ENCODE measurements at places on chromosomes 7 and 10.

DNA sequence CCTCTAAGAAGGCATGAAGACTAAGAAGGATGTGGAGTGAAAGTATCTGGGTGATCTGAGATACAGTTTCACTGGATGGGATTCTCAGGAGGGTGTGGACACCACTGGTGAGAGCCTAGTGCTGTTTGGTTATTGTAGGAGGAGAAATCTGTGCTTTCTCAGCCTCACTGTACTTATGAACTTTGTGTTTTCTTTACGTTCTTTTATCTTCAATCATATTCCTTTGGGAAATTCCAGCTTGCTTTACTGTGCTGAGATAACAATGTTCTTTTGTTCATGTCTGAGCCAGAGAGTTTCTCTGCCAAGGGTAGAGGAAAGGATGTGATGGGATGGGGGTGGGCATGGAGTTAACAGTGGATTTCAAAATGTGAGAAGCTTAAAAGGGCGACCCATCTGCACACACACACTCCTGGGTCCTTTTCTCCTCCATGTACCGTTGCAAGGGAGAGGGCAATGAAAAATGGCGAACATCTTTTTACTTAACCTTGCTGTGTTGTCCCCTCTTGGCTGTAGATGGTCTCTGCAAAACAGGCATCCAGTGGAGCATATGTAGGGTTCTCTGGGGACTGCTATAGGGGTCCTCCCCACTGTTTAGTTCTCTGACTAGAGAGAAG lies 25.0 kb upstream of the TAX1BP1 start:
- no peak for DNase-seq

DNA sequence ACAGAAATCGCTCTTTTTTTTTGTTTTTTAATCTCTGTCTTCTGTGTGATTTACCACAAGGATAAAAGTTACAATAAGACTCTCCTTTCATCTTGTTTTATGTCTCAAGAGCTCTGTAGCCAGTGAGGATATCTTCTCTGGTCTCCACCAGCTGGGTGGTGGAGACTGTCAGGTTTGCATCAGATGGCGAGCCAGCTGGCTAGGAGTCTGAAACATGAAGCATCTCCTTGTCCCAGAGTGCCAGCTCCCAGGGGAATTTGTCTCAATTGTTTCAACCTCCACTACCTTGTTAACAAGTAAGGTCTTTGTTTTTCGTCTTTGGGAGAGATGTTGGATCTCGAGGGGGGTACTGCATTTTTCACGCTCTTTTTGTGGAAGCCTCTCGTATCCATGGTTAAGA lies 47.3 kb downstream of the FRMPD2 start:
- no peak for DNase-seq

DNA sequence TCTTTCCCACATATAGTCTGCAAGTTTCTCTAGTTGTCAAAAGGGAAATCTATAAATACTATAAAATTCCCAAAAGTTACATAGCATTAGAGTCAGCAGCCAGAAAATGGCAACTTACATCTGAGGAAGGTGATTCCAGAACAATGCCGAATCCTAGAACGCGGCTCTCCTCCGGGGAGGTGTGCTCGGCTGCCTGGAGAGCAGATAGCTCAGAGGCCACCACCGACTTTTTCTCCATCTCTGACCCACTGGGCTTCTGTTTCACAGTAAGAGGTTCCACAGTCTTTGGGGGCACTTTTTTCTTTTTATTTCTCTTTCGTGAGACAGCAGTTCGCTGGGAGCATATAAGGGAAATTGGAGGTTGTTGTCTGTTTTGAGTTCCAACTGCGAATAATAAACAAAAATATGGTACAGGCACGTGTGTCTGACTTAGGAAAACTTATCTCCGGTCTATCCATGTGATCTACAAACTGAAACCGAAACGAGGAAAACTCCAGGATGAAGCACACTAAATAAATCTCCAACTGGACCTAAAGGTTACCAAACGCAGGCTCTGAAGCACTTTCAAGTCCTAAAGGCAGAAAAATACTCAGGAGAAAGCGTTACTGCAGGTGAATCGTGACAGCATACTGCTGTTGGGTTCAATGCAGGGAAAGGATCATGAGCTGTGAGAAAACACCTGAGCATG lies 36.2 kb downstream of the BEND7 start:
- no peak for DNase-seq

GRCh38 chr10:70283445-70284399 lies at the start of gene NPFFR1:
NPFFR1 (minus strand) TSS chr10:70284004; CDS start chr10:70283676, 328 bp downstream.
- peak; percentile 54 for DNase-seq

- DNase-seq, result no peak
Observed at GRCh38 chr10:80497187-80498077, 40.3 kb upstream of the SH2D4B start.
